ENCODE measurements at places on chromosomes 1 and 21.

DNA sequence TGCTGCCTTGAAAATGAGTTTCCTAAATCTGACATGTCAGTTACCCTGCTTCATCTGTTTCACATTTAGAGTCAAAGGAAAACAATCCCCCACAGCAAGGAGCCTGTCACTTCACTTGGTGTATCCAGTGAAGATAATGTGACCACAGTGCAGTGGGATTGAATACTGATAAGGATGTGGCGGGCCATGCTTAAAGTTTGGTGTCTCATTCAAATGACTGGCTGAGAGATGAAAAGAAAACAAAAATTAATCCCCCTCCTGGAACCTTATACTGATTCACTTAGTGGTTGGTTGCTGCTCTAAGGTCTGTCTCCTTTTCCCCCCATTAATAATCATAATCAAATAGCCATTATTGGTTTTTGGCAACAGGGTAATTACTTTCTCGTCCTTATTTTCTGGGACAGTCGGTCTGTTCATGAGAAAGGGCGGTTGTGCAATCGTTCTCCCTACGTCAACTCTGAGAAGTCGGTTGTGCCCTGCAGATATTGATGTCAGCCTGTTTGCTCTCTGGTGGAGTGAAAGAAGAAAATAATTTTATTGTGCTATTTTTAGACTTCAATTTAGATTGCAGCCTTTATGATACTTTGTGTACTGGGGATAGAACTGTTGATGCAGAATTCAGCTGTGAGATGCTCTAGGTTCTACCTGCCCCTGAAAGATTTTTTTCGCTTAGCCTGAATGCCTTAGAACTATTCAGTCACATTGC is 360.2 kb downstream of the DISC1 start:
- DNase-seq, result no peak

GRCh38 chr1:239805851-239806772 is 285.6 kb upstream of the FMN2 start:
- DNase-seq, result no peak

GRCh38 chr1:37423810-37424209 is 50.6 kb upstream of the ZC3H12A start:
- DNase-seq, result no peak

DNA sequence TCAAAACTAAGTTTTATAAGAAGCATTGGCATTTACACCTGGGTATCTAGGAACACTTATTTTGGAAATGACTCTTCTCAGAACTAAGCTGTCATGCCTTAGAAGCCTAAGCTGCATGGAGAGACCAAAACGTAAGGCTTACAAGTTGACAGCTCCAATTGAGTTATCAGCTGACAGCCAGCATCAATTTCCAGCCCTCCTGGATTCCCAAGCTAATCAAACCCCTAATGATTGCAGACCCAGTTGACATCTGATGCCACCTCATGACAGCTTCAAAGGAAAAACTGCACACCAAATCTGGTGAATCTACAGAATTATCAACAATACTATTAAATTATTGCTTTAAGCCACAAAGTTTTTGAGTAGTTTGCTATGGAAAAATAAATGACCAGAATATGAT is 187.6 kb upstream of the PRMT6 start:
- no peak for DNase-seq

GRCh38 chr1:83805921-83806320 is 193.0 kb downstream of the TTLL7 start:
- no peak for DNase-seq
